Activated CD8-positive, alpha-beta memory T cell treated with anti-CD3 and anti-CD28 coated beads for 48 hours (primary cell): ENCODE measurements at places on chromosomes 2 and 18.

DNA sequence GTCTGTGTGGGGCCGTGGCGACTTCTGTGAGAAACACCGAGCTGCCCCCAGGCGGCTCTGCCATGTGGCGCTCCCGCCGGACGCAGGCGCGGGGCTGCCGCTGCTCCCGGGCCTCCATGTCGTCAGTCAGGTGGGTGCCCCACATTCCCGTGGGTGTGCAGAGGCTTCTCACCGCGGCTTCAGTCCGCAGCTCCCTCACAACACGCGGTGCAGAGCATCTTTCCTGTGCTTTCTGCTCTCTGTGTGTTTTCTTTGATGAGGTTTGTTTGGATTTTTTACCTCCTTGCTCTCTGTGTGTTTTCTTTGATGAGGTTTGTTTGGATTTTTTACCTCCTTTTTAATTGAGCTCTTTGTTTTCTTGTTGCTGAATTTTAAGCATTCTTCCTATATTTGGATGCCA is 13.0 kb downstream of the AQP12A start:
- no peak for DNase-seq

DNA sequence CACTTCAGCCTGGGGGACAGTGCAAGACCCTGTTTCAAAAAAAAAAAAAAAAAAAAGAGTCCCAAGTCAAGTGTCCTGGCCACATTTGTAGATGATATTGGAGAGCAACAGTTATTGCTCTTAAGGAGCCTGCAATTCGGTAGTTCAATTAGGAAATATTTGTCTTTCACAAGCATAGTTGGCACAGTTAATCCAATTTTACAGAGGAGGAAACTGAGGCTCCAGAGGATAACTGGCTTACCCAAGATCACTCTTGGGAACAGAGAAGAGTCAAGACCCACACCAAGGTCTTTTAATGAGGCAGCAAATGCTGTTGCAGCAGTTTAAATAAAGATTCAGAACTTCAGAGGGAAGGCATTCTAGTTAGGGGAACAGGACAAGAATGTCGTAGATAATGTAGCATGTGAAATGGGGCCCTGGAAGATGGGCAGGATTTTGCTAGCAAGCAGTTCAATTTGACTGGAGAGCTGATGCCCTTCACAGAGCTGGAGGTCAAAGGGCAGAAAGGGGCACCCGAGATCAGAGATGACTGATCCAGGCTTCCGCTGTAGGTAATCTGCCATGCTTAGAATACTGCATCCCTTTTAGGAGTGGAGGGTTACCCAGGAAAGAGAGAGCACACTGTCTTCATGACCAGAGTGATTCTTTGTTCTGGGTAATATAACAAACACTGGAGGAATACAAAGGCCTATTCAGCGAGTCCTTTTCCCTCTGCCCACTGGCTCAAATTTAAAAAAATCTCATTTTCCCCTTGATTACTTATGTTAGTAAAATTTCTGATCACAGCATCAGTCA is 3.0 kb downstream of the NPC1 start:
- no peak for DNase-seq

- DNase-seq = no peak
Observed at GRCh38 chr18:12640881-12641200, 17.1 kb downstream of the SPIRE1 start.

- DNase-seq = no peak
Observed at GRCh38 chr18:52236131-52236530, 103.9 kb upstream of the DCC start.

DNA sequence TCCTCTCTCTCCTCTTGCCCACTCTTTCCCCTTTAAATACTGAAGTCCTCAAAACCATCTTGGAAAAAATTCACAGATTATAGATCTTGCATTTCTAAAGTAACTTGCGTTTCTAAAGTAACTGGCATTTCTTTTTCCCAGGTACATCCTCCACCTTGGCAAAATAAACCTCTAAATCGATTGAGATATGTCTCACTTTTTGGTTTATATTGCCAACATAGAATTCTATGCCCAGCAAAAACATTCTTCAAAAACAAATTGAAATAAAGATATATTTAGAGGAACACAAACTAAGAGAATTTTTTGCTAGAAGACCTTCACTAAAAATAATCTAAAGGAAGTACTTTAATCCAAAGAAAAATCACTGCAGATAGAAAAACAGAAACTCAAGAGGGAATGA is 122.5 kb upstream of the RBMS1 start:
- no peak for DNase-seq

- DNase-seq = no peak
Observed at GRCh38 chr2:1300284-1300683, 113.0 kb upstream of the TPO start.

- DNase-seq = no peak
Observed at GRCh38 chr18:54957296-54957832, 1.9 kb downstream of the CCDC68 start.

- DNase-seq = no peak
Observed at GRCh38 chr18:3319399-3319798, 57.5 kb downstream of the MYL12B start.

GRCh38 chr2:105712981-105713596 is 31.6 kb upstream of the NCK2 start:
- no peak for DNase-seq

GRCh38 chr2:179410552-179411356 is 146.1 kb upstream of the SESTD1 start:
- no peak for DNase-seq

- no peak for DNase-seq
Observed at GRCh38 chr2:152046940-152047339, 51.9 kb downstream of the CACNB4 start.

DNA sequence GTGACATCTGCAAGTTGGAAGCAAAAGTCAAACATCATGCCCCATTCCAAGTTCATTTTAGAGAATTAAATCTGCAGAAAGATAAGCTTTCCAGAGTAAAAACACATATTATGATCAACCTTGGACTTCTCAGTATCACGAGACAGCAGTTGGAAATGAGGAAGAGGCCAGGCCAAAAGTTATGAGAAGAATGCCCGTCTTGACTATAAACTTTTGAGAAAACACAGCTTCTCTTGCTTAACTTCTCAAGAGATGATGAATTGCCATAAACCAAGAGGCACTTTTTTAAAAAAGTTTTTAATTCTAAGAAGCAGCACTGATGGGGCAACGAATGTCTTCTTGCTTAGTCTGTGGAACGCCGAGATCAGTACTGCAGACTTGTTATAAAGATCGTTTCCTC is 52.6 kb upstream of the NFU1 start:
- no peak for DNase-seq

- DNase-seq = no peak
Observed at GRCh38 chr2:188993247-188993646, 19.1 kb downstream of the COL3A1 start.

DNA sequence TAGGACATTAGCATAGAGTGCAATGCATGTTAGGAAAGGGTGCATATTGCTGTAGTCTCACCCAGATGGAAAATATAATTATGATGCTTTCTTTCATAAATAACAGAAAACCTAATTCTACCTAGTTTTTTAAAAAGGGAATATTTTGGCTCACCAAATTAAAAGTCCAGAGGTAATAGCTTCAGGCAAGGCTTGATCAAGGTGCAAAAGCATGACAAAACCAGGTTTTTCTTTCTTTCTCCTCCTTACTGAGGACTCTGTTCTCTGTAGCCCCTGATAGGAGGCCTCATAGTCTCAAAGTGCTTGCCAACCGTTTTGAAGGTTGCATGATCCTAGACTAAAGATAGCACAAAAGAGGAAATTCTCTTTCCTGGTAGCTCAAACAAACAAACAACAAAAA is 349.9 kb downstream of the CTNNA2 start:
- no peak for DNase-seq

- no peak for DNase-seq
Observed at GRCh38 chr2:28049416-28049815, 158.9 kb downstream of the BABAM2 start.

DNA sequence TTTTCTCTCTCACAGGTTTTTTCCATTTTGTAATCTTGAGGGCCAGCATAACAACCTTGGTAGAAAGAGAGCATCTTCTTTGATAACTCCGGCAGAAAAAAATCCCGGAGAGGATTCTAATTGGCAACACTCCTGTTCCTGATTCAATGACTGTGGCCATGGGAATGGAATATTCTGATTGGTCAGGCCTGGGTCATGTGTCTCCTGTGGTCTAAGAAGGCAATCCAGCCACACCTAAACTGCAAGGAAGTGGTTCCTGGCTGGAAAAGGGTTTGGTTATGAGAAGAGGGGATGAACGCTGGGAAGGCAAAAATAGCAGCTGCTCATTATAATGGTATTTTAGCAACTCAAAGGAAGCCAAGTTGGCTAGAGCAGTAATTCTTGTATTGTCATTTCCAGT is 24.8 kb upstream of the ZNF638 start:
- DNase-seq = no peak

GRCh38 chr2:60029566-60029883 is 523.9 kb downstream of the BCL11A start:
- DNase-seq = no peak

- DNase-seq = no peak
Observed at GRCh38 chr18:13377496-13377895, 158.9 kb downstream of the LDLRAD4 start.

DNA sequence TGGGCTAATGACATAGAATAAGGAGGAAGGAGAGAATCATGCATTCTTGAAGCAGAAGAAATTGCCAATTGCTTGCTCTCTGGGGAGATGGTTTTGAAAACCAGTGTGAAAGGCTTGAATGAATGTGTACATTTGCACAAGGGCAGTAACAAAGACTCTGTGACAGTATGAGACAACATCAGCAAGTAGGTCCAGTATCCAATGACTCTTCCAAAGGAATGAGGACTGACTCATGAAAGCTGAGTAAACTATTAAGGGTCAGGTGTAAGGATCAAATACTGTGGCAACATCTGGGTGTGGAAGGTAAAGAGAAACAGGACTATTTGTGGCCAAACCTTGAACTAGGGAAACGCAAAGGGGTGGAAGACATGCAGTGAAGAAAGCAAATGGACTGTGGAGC is 886.0 kb upstream of the CHAC2 start:
- no peak for DNase-seq

- DNase-seq = no peak
Observed at GRCh38 chr2:36455788-36456187, 100.2 kb downstream of the CRIM1 start.

- DNase-seq = no peak
Observed at GRCh38 chr2:46381263-46381849, 84.1 kb downstream of the EPAS1 start.

DNA sequence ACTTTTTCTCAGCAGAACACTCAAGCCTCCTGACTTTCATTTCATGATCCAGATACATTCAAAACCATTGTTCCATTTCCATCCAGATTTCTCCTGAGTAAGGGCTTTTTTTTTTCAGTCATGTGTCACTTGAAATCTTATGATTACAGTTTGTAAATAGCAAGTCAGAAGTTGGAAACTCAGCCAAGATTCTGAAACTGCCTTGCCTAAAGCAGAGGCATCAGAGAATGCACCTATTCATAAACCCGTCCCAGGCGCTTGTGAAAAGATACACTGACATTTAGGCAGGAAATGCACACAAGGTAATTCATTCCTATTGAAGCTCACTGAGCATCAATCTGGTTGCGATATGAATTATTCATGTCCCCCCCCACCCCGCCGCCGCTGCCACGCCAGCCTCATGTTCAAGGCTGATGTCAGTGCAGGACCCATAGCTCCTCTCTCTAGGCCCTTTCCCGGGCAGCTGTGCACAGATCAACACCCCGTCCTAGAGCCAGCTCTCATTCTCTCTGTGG is 30.4 kb upstream of the MGAT4A start:
- DNase-seq = no peak

DNA sequence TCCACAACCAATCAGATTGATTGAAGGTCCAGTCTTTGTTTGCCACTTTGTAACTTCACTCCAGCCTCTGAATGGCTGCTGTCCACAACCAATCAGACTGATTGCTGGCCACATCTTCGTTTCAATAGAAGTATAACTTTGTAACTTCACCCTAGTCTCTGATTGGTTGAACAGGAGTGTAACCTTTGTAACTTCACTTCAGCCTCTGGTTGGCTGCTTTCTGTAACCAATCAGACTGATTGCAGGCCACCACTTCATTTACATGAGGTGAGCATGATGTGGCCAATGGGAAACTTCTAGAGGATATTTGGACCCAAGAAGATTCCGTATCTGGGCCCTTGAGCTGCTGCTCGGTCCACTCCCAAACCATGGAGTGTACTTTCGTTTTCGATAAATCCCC is 16.9 kb upstream of the ALPP start:
- no peak for DNase-seq

GRCh38 chr2:190470256-190470826 is 62.2 kb downstream of the MFSD6 start:
- no peak for DNase-seq

DNA sequence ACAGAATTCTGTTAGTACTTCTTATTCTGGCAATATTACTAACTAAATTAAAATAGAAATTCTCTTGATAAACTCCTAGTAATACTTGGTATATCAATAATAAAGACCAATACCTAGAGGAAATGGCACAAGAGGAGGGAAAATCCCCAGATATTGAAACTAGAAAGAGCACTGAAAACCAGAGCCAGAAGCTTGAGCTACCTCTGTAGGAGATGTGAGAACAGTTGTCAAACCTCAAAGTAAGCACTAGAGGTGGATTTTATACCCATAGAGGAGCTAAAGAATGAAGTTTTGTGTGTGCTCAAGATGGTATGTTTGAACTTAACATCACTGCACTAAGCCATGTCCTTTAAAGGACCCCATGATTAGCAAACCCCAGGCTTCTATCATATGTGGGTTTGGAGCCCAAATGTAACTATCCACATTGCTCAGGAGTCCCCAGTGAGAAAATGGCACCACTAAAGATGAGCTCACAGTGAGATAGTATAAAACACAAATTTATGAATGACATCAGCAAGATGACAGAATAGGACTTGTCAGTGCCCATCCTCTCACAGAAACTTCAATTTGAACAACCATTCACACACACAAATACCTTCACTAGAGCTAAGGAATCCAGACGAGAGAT is 122.1 kb downstream of the PKP4 start:
- no peak for DNase-seq

DNA sequence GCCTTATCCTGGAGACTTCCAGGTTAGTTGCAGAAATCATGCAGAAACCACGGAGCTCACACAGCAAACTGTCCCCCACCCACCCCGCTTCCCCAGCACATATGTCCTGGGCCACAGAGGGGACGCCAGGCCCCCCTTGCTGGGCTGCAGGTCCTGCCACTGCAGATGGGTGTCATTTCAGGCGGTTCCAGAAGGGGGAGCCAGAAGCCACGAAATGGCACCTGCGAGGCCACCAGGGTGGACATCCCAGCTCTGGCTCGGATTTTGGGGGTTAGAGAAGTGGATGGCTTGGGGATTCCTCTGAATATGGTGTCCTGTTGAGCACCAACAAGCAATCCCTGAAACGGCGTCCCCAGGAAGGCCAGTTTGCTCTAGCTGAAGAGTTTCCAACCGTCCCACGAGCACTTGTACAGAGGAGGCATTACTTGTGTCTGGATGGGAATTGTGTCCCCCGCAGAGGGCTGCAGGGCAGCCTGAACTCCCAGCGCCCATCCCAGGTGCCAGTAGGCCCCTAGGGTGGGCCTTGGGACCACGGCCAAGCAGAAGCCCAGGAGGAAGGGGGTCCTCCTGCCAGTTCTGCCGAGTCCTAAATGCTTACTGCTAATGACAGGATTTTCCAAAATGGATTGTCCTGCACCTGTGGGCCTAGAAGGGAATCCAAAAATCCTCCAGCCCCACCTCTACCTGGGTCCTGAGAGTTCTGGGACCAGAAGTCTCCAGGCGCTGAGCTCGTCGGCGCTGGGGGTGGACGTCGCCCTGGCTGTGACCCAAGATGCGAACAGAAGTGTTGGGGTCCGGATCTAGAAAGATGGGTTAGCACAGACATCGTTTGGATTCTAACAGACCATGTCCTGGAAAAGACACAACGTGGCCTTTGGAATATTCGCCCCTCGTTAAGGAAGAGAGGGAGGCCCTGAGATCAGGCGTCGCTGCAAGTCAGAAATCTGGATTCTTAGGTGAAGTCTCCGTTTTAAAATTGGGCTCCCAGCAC is 14.6 kb upstream of the NFATC1 start:
- DNase-seq = no peak

GRCh38 chr2:9474361-9475057 is at the start of gene IAH1:
Gene IAH1, plus strand, starts transcription at chr2:9474551. Its CDS starts 16 bp downstream, at chr2:9474567.
- peak; percentile 44 for DNase-seq
